ENCODE measurements at places on chromosomes 13 and 19.

DNA sequence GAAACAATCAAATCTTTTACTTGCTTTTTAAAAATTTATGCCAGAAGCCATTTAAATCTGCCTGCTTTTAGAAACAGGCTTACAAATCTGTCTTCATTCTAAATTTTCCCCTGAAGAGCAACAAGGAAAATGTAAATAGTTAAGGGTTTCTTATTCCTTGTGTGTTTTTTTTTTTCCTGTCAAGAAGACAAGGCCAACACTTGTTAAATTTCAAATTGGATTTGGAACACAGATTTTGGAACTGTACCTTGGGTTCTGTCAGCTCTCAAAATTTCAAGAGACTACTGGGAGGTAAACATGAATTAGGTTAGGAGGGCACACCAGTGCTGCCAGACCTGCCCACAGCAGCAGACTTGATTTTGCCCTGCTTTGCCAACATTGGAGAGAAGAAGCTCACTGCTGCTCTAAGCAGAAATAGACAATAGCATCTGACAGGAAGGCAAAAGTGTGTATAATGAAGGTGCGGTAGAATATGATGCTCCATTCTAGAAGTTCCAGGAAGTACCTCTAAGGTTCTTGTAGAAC lies 121.7 kb downstream of the NHLRC3 start:
- no peak for DNase-seq

DNA sequence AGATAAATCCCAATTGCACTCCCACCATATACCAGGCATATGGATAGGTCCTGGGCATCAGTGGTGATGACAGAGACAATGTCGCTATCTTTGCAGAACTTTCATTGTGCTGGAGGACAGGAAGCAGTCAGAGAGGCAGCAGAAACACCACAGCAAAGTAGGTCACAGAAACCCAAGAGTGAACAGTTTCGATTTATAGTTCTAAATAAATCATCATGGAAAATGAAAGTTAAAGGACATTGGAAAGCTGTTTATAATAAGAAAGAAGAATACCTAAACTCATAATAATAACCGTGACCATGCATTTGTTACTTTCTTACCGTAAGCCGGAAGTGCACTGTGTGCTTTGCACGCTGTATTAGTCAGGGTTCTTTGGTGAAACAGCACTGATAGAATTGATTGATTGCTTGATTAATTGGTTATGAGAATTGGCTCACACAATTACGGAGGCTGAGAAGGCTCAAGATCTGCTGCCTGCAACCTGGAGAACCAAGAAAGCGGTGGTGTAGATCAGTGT lies 38.9 kb downstream of the ALOX5AP start:
- no peak for DNase-seq

- no peak for DNase-seq
These were observed 13.4 kb downstream of the ZNF460 start for GRCh38 chr19:57293719-57294118.

GRCh38 chr19:1576242-1577089 lies 8.3 kb upstream of the MEX3D start:
- DNase-seq: no peak

DNA sequence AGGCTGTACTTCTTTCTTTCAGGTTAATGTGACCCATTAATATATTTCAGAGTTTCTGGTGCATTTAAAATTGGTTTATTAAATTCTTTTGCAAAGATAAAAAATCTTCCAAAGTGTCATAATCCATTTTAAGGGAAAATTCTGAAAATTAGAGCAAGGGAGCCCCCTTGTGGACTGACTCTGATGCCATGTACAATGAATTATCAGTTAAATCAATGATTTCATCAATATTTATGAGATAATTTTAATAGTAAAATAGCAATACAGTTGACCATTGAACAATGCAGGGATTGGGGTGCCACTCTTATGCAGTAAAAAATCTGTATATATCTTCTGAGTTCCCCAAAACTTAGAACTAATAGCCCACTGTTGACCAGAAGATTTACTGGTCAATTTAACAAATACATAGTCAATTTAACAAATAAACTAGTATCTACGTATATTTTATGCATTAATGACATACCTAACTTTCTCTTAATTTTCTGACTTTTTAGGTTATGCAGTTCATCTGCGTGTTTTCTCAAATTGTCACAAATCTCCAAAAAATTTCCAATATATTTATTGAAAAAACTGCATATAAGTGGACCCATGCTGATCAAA lies 479.1 kb upstream of the MIR17HG start:
- DNase-seq: no peak

DNA sequence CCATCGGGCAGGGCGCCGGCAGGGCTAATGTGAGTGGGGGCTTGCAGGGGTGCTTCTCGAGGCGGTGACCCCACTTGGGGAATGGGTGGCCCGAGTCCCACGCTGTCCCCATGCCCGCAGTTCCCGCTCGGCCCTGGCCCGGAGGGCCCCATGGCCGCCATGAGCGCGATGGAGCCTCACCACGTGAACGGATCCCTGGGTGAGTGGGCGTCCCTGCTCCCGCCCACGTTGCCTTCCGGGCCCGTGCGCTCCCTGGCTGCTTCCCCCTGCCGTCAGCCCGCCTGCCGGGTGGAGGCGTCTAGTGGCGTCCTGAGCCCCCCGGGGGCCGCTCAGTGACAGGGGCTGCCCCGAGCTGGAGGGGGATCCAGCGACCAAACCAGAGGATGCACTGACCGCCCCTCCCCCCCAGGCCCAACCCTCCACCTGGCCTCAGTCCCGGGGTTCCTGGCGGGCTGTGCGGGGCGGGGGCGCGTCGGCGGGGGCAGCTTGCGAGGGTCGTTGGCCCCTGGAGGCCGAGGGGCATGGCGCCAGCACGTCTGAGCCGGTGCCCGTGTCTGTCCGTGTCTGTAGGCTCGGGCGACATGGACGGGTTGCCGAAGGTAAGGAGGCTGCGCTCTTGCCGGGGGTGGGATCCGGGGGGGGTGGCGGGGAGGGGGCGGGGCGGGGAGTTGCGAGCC lies 4.8 kb downstream of the ISYNA1 start:
- no peak for DNase-seq

- no peak for DNase-seq
These were observed 1077.6 kb downstream of the DIAPH3 start for GRCh38 chr13:59086147-59086546.

GRCh38 chr19:55270172-55270942 lies 9.6 kb downstream of the HSPBP1 start:
- DNase-seq: no peak

DNA sequence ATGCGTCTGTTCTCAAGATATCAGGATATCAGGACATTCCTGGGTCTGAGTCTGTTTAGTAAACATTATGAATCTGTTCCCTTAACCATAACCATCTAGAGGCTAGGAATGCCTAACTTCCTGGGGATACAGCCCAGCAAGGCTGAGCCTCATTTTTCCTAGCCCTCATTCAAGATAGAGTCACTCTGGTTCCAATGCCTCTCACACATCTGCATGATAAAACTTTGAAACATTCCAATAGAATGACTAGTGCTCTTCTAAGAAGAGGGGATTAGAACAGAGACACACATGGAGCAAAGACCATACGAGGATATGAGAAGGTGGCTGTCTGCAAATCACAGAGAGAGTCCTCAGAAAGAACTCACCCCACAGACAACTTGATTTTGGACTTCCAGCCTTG lies 20.6 kb upstream of the CABP5 start:
- no peak for DNase-seq

DNA sequence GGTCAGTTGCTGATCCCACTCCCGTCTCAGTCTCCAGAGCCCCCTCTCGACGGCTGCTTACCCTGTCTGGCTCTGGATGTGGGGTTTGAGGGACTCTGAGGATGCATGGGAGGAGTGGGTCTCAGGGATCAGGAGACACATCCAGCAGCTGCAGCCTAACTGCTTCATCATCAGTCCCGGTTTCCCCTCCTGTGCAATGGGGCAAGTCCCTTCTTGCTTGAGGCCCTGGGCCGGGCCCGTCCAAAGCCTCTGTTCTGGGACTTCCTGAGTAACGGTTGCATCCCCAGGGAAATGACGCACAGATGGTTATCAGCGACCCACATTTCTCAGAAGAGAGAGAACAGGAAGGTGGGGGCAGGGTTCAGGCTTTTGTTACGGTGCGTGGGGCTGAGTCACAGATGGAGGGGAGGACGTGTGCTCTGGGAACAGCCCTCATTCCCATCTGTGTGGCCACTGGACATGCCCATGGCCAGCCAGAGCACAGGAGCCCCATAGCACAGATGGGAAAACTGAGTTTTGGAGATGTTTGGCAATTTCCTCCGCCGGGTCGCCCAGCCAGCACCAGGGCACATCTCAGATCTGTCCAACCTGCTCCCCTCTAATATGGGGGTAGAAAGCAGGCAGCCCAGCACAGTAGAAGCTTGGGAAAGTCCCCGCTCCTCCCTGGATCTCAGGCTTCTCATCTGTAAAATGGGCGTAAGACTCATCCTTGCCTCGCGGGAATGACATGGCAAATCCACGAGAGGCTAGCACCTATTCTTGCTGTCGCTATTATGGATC lies 19.3 kb downstream of the GNA15 start:
- no peak for DNase-seq

All from HuH-7.5 (cell line).